Amygdala (tissue), 56 donors: ENCODE measurements at places on chromosomes 16 and 17.

GRCh38 chr16:66103211-66103610, 263.3 kb upstream of the CDH5 start:
- DNase-seq, result no peak

DNA sequence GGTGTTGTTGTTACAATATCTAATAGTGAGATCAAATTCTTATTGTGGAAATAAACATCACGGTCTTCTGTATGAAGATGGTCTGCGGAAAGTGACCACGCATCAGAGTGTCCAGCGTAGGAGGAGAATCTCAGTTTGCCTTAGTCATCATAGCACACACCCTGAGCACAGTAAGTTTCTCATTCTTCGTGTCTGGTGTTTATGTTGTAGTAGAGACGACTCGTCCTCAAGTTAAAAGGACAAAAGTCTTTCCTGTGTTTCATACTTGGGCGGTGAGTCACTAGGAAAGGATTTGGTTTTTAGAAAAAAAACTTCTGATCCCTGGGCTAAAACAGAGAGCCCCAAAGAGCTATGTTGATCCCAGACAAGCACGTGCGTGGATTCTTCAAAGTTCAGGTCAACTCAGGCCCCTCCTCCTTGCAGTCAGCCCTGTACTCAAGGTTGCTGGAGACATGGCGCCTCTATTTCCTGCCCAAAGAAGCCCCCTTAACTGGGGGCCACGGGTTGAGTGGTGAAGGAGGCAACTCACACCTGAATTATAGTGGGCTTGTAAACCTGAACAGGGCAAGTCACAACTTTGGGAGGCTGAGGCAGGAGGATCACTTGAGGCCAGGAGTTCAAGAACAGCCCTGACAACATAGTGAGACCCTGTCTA, 170.4 kb downstream of the ZFHX3 start:
- DNase-seq, result no peak

- no peak for DNase-seq
These were observed 543 bp downstream of the TMUB2 start for GRCh38 chr17:44187131-44187899.

- DNase-seq, result no peak
These were observed 48.7 kb downstream of the CPPED1 start for GRCh38 chr16:12754824-12755543.

- DNase-seq, result no peak
These were observed 12.5 kb downstream of the TOM1L2 start for GRCh38 chr17:17959520-17960361.

GRCh38 chr16:66629856-66630255, 25.4 kb downstream of the CMTM3 start:
- DNase-seq, result no peak

DNA sequence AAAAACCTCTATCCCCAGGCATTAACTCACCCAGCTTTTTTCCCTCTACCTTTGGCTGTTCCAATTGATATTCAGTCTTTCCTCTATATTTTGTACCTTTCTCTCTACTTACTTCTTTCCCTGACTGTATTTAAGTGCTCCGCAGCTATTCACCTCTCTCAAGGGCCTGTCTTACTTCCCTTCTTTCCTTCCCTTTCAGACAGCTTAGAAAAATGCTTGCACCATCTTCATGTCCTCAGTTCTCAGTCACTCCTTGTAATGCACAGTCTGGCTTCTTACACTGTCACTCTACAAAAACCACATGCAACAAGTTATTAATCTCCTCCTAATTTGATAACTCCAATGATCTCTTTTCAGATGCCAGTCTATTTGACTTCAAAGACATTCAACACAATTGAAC, 163.4 kb downstream of the PHKB start:
- no peak for DNase-seq

- no peak for DNase-seq
These were observed 45.8 kb upstream of the ATF7IP2 start for GRCh38 chr16:10339777-10340732.

- DNase-seq, result no peak
These were observed 39.4 kb downstream of the SLC47A1 start for GRCh38 chr17:19573075-19573474.

DNA sequence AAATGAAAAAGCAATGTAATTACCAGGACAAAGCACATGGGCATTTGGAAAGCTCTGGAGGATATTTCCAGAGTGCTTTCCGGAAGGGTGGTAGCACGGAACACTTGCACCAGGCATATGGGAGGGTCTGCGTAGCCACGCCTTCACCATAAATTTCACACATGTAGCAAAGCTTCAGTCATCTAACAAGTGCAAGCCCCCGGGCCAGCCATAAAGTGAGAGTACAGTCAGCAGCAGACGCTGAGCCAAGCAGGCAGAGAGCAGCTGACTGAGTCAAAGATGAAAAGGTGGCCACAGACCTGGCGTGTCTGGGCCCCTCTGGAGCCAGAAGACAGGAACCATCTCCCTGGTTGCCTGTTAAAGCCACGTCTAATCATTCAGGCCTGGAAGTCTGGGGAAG, 130.6 kb downstream of the SEC14L1 start:
- no peak for DNase-seq

DNA sequence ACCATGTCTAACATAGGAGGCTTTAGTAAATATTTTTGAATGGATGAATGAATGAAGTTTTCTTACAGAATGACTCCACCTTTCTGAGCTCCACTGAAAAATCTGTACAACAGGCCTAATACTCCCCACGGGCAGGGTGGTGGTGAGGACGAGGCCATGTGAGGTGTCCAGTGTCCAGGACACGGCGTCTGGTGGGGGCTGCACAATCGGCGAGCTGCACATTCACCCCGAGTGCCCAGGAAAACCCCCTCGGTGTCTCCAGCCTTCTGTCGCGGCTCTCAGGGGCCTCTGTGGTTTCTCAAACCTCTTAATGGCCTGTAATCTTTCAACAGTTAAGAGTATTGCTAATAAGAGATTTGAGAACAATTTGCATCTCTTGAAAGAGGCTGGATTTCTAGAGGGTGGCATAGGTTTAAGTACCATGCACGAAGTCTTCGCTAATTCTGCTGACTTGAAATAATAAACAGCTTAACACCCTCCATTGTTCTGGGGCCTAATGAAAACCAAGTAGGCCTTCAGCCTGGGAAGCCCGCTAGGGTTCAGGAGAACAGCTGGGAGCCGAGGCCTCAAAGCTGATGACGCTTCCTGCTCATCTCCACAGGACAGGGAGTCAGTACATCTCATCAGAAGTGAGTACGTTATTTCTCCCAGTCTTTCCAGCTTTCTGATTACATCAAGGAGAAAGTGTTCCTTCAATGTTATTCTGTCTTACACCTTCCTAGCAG, 304.6 kb upstream of the FOXF1 start:
- DNase-seq, result no peak
